ENCODE measurements at places on chromosomes 16 and 17. TPM values are rescaled to one million over a fixed set of nuclear protein-coding genes. Genes with fewer than 3 reads are reported as not detected.

- no peaks in the 10 kb centered on the region for H3K36me3 ChIP-seq
- H3K27me3 ChIP-seq = peaks cover 46% of the 10 kb centered on the region
Measured at GRCh38 chr17:48812001-48812400, 5.0 kb downstream of the TTLL6 start.

- peaks cover 15% of the 10 kb centered on the region for H3K4me1 ChIP-seq
- H3K36me3 ChIP-seq = no peaks in the 10 kb centered on the region
- DNase-seq = no peak
- no peak overlapping the region for H3K27ac ChIP-seq
- no peak overlapping the region for H3K4me3 ChIP-seq
Measured at GRCh38 chr16:386641-387156, 4.9 kb upstream of the PGAP6 start.

DNA sequence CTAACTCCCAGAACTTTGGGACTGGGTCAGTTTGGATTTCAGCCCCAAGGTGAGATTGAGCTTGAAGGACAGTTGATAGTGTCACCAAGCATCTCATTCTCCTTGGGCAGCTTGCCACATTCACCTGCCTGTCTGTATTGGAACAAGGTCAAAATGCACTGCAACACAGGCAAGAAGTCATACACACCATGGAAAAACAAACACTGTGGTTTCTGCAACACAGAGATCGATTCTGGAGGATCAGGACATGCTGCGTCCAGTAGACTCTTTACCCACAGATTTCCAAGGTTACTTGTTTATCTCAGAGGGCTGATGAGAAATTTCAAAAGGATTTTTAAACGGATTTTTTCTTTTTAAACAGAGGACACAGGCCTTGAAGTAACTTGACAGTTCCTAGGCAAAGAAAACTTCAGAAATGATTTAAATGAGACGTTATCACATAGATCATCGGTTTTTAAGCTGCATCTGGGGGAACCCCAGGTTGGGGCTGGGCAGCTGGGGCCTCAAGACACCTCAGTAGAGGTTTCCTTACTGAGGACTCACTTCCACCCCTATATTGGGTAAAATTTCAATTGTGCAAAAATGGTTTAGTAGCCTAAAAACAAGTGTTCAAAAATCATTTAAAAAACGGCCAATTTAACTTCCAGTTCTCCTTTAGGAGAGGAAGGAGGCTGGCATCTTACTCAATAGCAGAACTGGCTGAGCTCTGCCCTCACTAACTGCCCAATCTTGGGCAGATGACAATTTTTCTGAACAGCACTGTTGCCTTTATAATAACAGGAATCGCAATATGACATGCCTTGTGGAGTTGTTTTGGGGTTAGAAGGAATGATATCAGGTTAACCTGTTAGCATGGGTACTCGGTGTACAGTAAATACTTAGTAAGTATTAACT, 299.3 kb downstream of the XYLT1 start:
- H3K27me3 ChIP-seq = no peaks in the 10 kb centered on the region
- no peak for DNase-seq
- no peak overlapping the region for H3K27ac ChIP-seq
- peaks cover 12% of the 10 kb centered on the region for H3K36me3 ChIP-seq

- peaks cover 2% of the 10 kb centered on the region for H3K36me3 ChIP-seq
- H3K27ac ChIP-seq = no peak overlapping the region
- no peak for DNase-seq
- H3K27me3 ChIP-seq = no peaks in the 10 kb centered on the region
Measured at GRCh38 chr17:347309-347899, 5.2 kb downstream of the RPH3AL start.

DNA sequence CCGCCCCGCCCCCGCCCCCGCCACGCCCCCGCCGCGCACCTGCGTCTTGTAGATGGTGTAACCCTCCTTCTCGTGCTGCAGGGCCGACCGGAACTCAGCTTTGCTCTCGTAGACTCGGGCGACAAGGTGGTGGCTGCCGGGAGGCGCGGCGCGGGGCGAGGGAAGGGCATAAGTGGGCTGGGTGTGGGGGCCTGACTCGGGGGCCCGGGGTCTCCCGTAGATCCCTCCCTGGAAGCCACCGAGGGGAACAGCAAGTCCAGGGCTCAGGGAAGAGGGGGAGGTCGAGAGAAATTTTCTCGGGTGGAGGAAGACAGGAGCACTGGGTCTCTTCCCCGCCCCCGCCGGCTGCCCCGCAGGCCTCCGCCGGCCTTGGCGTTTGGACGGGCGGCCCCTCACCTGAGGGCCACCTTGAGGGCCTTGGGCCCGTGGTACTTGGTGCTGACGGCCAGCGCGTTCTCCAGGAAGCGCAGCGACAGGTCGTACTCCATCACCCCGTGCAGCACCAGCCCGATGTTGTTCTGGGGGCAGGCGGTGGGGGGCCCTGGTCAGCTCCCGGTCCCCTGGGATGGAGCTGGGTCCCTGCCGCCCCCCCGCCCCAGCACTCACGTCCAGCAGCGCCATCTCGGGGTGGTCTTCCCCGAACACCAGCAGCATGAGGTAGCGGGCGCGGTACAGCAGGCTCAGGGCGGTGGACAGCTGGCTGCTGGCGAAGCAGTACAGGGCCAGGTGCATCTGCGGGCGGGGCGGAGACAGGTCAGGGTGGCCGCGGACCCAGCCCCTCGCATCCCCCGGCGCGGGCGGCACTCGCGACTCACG, 19.4 kb downstream of the CLUH start:
- no peak overlapping the region for H3K27ac ChIP-seq
- H3K4me3 ChIP-seq = no peak overlapping the region
- H3K36me3 ChIP-seq = no peaks in the 10 kb centered on the region
- no peak for DNase-seq
- peaks cover 5% of the 10 kb centered on the region for H3K4me1 ChIP-seq
- no peaks in the 10 kb centered on the region for H3K27me3 ChIP-seq

- peaks cover 6% of the 10 kb centered on the region for H3K27me3 ChIP-seq
- H3K36me3 ChIP-seq = no peaks in the 10 kb centered on the region
Measured at GRCh38 chr17:74063439-74063838, 140.0 kb upstream of the RPL38 start.

- H3K27ac ChIP-seq = no peak overlapping the region
- no peak overlapping the region for H3K4me3 ChIP-seq
- peaks cover 5% of the 10 kb centered on the region for H3K4me1 ChIP-seq
- no peak for DNase-seq
- H3K27me3 ChIP-seq = no peaks in the 10 kb centered on the region
Measured at GRCh38 chr17:31048780-31049179, 46.0 kb upstream of the NF1 start.

DNA sequence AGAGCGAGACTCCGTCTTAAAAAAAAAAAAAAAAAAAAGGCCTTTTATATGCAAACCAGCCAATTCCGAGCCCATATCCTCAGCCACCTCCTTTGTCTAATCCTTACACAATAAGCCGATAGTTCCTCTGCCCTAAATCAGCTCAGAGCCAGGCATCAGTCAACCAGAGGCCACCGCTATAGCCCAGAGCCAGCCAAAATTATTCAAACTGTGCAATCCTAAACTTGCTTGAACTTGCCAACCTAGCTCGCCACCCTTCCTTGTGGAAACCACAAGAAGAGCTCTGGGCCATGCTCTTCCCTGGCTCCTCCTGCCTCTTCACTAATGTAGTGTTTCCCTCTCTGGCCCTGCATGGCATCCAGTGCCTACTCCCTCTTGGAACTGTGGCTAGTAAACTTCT, 17.7 kb downstream of the ITGAL start:
- no peak for DNase-seq
- peaks cover 57% of the 10 kb centered on the region for H3K36me3 ChIP-seq
- peak overlapping the region; percentile 75 for H3K27ac ChIP-seq
- no peaks in the 10 kb centered on the region for H3K27me3 ChIP-seq
- H3K4me1 ChIP-seq = peaks cover 38% of the 10 kb centered on the region
- H3K4me3 ChIP-seq = no peak overlapping the region

DNA sequence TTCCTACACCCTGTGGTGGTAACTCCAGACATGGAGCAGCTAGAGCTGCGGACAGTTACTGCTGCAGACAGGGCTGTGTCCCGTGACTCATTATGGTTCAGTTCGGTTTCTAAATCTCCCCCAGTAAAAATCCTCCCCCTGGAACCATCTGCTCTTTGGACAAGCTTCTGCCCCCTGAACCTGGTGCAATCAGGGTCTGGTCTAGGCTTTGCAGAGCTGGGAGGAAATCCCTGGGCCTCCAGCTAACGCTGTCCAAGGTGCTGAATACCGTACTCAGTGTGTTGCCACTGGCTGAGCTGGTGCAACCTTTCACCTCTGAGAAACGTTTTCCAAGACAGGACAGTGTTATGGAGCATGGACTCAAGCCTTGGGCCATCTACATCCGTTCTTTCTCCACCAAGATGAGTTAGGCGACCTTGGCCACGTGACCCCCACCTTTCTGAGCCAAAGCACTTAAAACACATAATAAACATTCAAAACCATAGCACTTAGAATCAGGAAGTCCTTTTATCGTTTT, 142.0 kb downstream of the CPPED1 start:
- DNase-seq = peak; percentile 22
- H3K4me3 ChIP-seq = no peak overlapping the region
- H3K36me3 ChIP-seq = peaks cover 21% of the 10 kb centered on the region

Gene CLUH
- 162 TPM for total RNA-seq

Gene HBM
- total RNA-seq = not detected

Gene TMEM100
- total RNA-seq = not detected

Gene PRAC1
- not detected for total RNA-seq

Gene NCOR1
- 122 TPM for total RNA-seq

Gene RCVRN
- not detected for total RNA-seq

Gene CES5A
- not detected for total RNA-seq

Gene CORO6
- total RNA-seq = 8.9 TPM
